Lung (tissue), 17 donors: ENCODE measurements at places on chromosomes 3 and 15. TPM values are rescaled to one million over a fixed set of nuclear protein-coding genes. Genes with fewer than 3 reads are reported as not detected.

Gene ASB14
- total RNA-seq: 1.4 TPM

GRCh38 chr15:82133251-82133650 is 87.4 kb upstream of the MEX3B start:
- DNase-seq: no peak

DNA sequence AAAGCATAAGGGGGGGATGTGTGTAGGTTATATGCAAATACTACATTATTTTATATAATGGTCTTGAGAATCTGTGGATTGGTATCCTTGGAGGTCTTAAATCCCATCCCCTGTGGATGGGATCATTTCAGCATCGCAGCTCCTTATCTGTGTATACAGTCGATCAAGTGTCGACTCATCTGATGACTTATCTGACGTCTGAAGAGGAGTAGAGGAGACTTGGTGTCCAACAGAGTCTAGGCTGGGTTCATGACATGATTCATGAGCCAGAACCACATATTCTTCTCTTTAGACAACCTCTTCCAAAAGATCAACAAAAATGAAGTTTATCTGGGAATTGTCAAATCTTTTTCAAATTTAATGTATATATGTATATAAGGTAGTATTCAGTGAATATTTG is 220.7 kb downstream of the NR2F2 start:
- DNase-seq: no peak

Gene RASGRF1
- 71.2 TPM for total RNA-seq

- no peak for DNase-seq
Measured at GRCh38 chr15:51935466-51936104, 36.0 kb downstream of the LEO1 start.

Gene FEZF2
- total RNA-seq: not detected

Gene GOLGA8S
- 0.11 TPM for total RNA-seq

GRCh38 chr15:67884009-67884408 is 44.2 kb upstream of the RNU6-1 start:
- DNase-seq: no peak

DNA sequence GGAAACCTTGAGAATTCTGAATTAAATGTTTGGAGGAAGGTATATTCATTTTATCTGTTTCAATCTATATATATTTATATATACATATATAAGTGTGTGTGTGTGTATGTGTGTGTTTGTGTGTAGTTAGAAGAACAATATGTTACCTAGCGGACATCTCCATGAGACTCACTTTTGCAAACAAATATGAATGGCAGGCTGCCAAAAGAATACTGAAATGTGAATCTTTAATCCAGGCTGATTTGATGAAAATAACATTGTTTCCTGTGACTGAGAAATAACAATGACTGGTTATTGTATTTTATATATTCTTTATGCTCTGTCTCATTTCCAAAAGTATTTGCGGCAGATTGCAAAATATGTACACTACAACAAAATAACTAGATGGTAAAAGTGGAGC is 255.5 kb upstream of the TGFBR2 start:
- DNase-seq: no peak

DNA sequence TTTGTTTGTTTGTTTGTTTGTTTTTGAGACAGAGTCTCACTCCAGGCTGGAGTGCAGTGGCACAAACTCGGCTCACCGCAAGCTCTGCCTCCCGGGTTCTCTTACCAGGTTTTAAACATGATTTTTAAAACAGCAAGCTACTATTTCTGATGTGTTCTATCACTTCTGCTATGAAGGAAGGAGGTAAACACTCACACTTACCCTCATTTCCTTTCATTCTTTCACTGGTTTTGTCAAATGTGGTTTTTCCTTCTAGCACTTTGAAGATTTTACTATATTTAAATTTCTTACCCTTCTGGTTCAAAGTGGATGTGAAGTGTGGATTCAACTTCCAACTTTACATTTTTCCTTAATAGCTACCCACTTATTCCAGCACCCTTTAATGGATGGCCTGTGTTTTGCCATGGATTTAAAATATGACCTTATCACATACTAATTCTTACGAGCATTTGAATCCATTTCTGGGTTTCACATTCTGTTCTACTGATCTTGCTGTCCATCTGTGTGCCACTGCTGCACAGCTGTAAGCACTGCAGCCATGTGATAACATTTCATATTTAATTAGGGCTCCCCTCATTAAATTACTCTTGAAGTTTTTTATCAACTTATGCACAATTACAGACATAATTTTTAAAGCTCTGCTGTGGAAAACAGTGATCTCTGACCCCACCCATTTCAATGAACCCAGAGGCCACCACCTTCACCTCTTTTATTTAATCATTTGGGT is 42.3 kb downstream of the TXNRD3 start:
- no peak for DNase-seq

GRCh38 chr3:171347301-171348039 is 112.7 kb downstream of the TNIK start:
- DNase-seq: no peak

- no peak for DNase-seq
Measured at GRCh38 chr3:70815817-70816216, 503.4 kb upstream of the MDFIC2 start.

- DNase-seq: peak; percentile 59
Measured at GRCh38 chr15:82105451-82106215, 59.8 kb upstream of the MEX3B start.

DNA sequence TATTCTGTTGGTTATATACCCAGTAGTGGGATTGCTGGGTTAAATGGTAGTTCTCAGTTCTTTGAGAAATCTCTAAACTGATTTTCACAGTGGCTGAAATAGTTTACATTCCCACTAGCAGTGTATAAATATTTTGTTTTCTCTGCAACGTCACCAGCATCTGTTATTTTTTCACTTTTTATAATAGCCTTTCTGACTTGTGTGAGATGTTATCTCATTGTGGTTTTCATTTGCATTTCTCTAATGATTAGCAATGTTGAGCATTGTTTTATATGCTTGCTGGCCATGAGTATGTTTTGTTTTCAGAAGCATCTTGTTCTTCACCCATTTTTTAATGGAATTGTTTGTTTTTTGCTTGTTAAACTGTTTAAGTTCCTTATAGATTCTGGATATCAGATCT is 612.7 kb upstream of the SGO1 start:
- DNase-seq: no peak

DNA sequence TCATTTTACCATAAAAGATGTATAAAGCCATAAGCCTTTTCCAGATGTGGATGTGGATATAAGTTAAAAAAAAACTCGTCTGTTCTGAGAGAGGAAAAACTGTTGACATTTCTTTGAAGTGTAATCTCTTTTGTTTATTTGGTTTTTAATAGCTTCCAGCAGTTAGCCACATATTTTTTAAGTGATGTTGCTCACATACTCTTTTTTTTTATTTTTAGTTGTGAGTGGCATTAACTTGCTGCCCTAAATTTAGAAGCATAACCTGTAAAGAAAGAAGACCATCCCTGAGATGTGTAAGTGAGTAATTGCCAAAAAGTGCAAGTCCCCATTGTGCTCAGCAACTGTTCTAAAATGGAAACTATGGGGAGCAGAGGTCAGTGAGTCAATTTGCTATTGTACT is 415.9 kb upstream of the MDFIC2 start:
- DNase-seq: no peak

DNA sequence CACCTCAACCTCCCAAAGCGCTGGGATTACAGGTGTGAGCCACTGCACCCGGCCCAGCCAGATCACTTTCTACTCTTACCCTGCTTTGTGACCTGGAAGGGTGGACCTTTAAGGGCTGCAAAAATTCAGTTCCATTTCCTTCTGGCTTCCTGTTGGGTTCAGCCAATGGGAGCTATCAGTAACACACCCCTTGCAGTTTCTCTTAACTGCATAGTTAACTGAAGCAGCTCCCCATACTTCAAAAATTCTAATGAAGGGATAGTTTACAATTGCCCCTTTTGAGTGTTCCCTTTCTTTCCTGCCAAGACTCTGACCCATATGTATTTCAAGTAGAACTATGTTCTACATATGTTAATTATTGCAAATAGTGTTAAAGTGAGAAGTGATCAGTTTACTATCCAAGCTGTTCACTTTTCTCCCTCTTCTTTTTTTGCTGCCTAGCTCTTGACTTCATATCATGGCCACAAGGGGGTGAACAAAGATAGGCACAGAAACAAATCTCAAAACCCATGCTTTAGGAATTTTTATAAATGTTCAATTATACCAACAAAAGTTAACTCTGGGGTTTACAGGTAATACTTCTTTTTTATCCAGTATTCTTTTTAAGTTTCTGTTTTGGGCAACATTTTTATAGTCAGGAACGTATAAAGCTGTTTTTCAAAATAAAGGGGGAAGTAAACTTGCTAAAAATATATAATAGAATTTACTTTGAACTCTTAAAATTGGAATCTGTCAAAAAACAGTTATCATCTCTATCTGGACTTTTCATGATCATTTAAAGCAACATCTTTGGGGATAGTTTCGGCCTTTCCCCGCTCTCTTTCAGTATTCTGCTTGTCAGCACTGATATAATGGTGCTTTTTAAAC is 8.1 kb downstream of the PGBD4 start:
- DNase-seq: peak; percentile 49

DNA sequence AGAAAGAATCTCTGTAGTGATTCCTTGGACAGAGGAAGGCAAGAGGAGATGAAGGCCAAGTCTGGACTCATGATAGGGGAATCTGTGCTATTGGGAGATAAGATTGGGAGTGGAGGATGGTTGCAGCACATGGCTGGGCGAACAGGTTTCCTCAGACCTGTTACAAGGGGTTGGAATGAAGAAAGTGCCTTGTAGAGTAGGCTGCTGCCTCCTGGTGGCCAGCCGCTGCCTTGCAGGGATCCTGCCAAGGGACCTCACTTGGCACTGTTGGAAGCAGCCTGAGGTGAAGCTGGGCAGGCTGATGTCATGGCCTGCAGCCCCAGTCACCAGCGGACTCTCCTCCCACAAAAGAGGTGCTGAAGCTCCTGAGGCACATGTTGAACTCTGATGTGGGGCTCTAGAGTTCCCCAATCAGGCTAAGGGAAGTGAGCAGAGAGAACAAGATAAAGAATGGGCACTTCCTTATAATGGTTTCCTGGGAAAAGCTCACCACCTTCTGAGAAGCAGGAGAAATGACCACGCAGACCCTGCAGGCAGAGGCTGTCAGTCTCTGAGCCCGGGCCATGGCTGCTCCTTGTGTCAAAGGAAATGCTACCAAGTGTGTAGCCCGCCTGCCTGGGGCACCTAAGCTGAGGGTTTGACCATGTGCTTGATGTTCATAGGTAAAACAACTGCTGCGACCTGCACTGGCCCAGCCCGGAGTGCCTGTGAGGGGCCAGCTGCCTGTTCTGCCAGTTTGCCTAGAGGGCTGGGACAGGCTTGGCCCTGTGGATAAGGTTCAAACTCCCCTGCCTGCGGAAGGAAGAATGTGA is 1.6 kb upstream of the TEX264 start:
- peak; percentile 82 for DNase-seq

GRCh38 chr3:140113996-140114788 is 179.2 kb downstream of the CLSTN2 start:
- peak; percentile 9 for DNase-seq

Gene PLSCR2
- total RNA-seq: not detected
